ENCODE measurements at places on chromosomes 5 and 9.

DNA sequence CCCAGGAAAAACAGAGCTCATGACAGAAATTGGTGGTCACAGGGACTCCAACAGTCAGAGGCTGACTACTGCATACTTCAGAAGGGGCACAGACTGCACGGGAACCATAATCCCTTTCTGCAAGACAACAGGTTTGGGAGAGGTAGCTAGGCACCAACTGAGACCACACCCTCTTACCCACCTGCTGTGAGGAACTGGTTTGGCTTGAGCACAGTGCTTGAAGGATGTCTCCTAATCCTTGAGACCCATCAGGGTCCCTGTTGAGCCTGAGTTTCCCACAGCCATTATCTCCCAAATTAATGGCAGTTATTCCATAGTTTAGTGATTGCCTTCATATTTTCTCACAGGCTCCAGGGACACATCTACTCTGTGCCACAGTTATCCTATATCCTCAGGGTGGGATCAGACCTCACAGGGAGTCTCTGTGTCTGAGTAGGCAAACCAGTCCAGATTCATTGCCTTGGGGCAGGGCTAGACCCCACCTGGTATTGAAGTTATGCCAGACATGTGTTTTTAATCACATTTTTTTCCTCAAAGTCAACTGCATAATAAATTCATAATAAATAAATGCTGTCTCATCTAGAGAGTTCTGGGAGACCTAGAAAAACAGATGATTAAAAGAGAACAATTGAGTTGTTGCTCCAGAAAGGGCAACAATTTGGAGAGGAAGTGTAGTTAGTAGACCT lies 9.3 kb upstream of the CAST start:
- H3K27me3 ChIP-seq, result no peaks in the 10 kb centered on the region
- no peak overlapping the region for H3K27ac ChIP-seq
- no peaks in the 10 kb centered on the region for H3K4me1 ChIP-seq
- H3K36me3 ChIP-seq, result no peaks in the 10 kb centered on the region
- no peak for DNase-seq
- no peak overlapping the region for H3K4me3 ChIP-seq

DNA sequence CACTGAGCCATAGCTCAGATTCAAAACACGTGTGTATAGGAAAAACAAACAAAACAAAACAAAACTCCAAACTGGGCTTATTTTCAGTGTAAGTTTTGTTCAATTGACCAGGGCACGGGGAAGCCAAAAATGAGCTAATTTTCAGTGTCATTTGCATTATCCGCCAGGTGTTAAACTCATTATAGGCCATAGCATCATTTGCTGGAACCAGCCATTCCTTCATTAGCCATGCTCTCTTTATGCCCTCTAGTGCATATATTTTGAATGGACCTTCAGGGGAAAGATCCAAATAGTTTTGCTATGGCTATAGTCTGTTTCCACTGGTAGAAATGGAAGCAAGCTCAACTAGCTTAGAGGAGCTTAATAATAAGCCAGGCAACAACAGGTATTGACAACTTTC lies 1205.2 kb upstream of the DMAC1 start:
- no peaks in the 10 kb centered on the region for H3K27me3 ChIP-seq
- no peak overlapping the region for H3K4me3 ChIP-seq
- H3K4me1 ChIP-seq, result no peaks in the 10 kb centered on the region
- DNase-seq, result no peak
- H3K36me3 ChIP-seq, result no peaks in the 10 kb centered on the region
- no peak overlapping the region for H3K27ac ChIP-seq

DNA sequence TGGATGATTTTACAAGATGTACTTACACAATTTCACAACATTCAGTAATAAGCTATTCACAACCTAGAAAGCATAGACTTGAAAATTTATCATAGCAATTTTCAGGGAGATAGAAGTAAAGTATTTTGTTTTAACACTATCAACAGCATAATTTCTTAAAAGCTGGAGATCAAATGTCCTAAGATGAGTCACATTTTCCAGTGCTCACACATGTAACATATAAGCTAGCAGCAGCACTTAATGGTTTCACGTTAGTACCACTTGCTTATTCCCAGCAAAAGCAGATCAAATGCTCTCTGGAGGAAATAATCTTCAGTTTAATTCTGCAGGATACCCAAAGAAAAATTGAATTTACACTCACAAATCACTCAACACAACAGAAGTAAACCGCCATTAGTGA lies 6.5 kb downstream of the OR13C8 start:
- no peaks in the 10 kb centered on the region for H3K27me3 ChIP-seq
- no peak overlapping the region for H3K4me3 ChIP-seq
- H3K36me3 ChIP-seq, result no peaks in the 10 kb centered on the region
- no peak for DNase-seq

- no peak overlapping the region for H3K27ac ChIP-seq
- no peaks in the 10 kb centered on the region for H3K27me3 ChIP-seq
- H3K4me1 ChIP-seq, result no peaks in the 10 kb centered on the region
- no peaks in the 10 kb centered on the region for H3K36me3 ChIP-seq
- DNase-seq, result no peak
- no peak overlapping the region for H3K4me3 ChIP-seq
These were observed 37.3 kb upstream of the C9orf72 start for GRCh38 chr9:27610622-27611021.

GRCh38 chr9:110329639-110330230 lies 7.9 kb downstream of the TXNDC8 start:
- DNase-seq, result no peak
- no peaks in the 10 kb centered on the region for H3K4me1 ChIP-seq
- H3K27ac ChIP-seq, result no peak overlapping the region
- H3K36me3 ChIP-seq, result no peaks in the 10 kb centered on the region
- no peaks in the 10 kb centered on the region for H3K27me3 ChIP-seq
- no peak overlapping the region for H3K4me3 ChIP-seq

DNA sequence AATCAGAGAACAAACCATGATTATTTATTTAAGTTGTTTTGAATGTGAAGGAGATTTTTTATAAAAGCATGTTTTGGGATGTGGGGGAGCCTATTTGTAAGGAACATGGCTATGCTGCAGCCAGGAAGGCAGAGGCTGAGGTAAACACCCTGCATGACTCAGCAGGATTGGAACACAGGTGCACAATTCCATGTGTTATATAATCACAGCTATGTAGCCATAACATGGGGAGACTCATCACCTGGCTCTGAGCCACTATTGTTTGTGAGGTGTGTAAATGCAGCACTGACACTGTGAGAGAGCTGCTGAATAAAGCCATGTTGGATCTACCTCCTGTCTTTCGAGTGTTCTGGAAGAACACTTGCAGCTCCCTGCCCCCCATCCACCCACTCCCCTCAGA lies 1009.8 kb downstream of the DNAH5 start:
- no peaks in the 10 kb centered on the region for H3K36me3 ChIP-seq
- H3K27ac ChIP-seq, result no peak overlapping the region
- no peaks in the 10 kb centered on the region for H3K27me3 ChIP-seq
- no peaks in the 10 kb centered on the region for H3K4me1 ChIP-seq
